Mesothelial cell of epicardium (in vitro differentiated cells): ENCODE measurements at places on chromosomes 11 and 22.

GRCh38 chr11:17793642-17794170, 59.1 kb downstream of the KCNC1 start:
- H3K27ac ChIP-seq: no peak overlapping the region
- no peak overlapping the region for H3K4me3 ChIP-seq
- no peaks in the 10 kb centered on the region for H3K4me1 ChIP-seq
- no peaks in the 10 kb centered on the region for H3K36me3 ChIP-seq
- H3K27me3 ChIP-seq: no peaks in the 10 kb centered on the region
- no peak for DNase-seq

GRCh38 chr11:113389272-113389671, 1.7 kb downstream of the ANKK1 start:
- H3K4me1 ChIP-seq: peaks cover 13% of the 10 kb centered on the region
- no peaks in the 10 kb centered on the region for H3K36me3 ChIP-seq
- no peak overlapping the region for H3K4me3 ChIP-seq
- no peak for DNase-seq
- H3K27ac ChIP-seq: no peak overlapping the region
- H3K27me3 ChIP-seq: peaks cover 3% of the 10 kb centered on the region

DNA sequence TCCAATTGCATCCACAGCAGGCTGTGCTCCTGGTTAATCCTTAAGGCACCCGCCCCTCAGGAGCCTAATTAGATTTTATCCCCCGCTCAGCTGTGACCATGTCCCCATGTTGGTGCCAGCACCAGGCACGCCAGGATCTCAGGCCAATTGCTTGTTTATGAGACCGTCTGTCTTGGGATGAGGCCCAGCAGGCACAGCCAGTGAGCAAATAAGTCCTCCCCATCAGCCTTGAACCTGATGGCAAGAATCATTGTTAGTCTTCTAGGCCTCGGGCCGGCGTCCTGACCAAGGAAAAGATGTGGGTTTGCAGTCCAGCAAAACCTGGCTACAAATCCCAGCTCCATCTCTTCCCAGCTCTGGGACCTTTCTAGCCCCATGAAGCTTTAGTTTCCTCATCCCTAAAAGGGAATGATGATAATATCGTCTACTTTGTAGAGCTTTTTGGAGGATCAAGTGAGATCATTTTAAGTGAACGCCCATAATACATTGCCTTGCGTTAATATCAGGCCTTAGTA, 57.3 kb downstream of the TP53I11 start:
- H3K27ac ChIP-seq: peak overlapping the region; percentile 8
- no peaks in the 10 kb centered on the region for H3K27me3 ChIP-seq
- no peak overlapping the region for H3K4me3 ChIP-seq
- H3K4me1 ChIP-seq: peaks cover 13% of the 10 kb centered on the region

- H3K27ac ChIP-seq: no peak overlapping the region
- H3K27me3 ChIP-seq: peaks cover 12% of the 10 kb centered on the region
- H3K4me1 ChIP-seq: peaks cover 3% of the 10 kb centered on the region
- no peak for DNase-seq
- no peaks in the 10 kb centered on the region for H3K36me3 ChIP-seq
Measured at GRCh38 chr11:60251485-60252212, 8.7 kb upstream of the MS4A4E start.

DNA sequence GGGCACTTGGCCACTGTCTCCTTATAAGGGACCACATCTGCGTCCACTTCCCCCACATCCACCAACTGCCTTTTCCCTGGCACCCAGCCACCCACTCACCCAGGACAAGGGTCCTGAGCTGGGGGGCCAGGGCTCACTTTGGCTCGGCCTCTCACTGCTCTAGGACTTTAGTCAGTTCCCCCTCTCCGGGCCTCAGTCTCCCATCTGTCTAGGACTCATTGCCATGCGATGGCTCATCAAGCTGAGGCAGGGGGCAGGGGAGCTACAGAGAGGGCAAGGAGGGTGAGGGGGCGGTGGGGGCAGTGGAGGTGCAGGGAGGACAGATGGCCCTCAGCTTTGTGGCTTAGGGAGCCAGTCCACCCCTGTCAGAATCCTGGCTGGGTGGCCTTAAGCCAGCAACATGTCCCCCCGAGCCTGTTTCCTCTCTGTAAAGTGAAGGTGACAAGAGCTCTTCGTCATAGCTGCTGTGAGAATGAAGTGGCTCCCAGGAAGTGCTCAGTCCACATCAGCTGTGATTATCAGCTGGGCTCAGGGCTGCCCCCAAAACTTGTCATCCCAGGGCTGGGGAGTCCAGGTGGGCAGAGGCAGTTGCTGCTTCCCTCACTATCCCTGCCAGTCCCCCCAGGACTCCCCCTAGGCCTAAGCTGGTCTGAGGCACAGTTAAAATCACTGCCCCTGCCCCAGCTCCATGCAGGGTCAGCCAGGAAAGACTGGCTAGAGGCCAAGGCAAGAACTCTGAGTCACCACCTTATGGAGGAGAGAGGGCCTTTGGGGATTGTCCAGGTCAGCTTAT, 14.9 kb downstream of the RAC2 start:
- peaks cover 10% of the 10 kb centered on the region for H3K27me3 ChIP-seq
- DNase-seq: no peak
- peaks cover 15% of the 10 kb centered on the region for H3K4me1 ChIP-seq
- no peaks in the 10 kb centered on the region for H3K36me3 ChIP-seq

GRCh38 chr11:94183886-94184264, 55.2 kb downstream of the PANX1 start:
- H3K36me3 ChIP-seq: peaks cover 38% of the 10 kb centered on the region
- H3K27ac ChIP-seq: peak overlapping the region; percentile 90
- peak; percentile 34 for DNase-seq

DNA sequence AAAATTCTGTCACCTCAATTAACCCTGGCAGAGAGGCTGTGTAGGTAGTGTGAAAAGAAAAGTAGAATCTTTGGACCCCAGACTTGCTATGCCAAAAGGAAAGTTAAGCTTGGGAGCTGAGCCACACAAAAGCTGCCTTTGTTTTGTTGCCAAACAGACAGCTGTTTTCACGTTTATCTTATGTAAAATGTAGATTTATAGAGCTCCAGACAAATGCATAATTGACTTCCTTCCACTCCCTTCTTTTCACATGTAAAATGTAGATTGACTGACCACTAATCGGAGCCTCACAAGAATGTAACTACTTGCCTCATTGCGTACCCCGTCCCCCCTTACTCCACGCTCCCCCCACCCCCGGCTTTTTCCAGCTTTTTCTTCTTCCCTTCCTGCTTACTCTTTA, 2302.2 kb upstream of the RAG2 start:
- no peak for DNase-seq
- H3K4me3 ChIP-seq: no peak overlapping the region
- peaks cover 2% of the 10 kb centered on the region for H3K27me3 ChIP-seq
- no peaks in the 10 kb centered on the region for H3K36me3 ChIP-seq

DNA sequence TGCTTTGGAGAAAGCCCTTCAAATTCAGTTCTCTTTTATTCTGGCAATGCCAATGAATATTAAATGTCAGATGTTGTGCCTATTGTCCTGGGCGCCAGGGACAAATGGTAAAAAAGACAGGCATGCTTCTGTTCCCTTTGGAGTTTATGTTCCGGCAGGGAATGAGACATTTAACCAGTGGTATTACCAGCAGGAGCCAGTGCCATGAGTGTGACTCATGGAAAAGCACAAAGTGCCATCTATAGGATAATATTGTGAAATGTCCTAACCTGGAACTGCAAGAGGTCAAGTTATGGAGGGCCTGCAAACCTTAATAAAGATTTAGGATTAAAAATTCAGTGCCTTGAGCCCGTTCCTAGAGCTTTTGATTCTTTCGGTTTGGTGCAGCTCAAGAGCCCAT, 39.5 kb downstream of the REXO2 start:
- H3K27me3 ChIP-seq: no peaks in the 10 kb centered on the region
- no peak overlapping the region for H3K4me3 ChIP-seq
- no peak overlapping the region for H3K27ac ChIP-seq
- DNase-seq: no peak
- H3K36me3 ChIP-seq: no peaks in the 10 kb centered on the region
- H3K4me1 ChIP-seq: peaks cover 13% of the 10 kb centered on the region

DNA sequence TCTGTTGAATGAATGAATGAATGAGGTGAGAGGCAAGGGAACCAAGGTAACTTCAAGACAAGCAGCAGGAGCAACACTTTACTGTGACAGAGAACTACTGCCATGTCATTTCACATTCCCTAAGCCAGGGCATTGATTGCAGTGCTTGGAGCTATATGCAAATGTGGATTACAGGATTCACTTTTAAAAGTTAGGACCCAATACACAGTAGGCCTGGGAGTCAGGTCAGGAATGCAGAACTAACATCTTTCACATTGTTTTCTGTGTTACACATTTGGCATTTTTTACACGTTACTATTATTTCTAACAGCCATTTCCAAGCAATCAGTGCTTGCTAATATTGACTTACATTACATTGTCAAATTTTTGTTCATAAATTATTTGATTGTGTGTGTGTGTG, 26.2 kb upstream of the ME3 start:
- no peak for DNase-seq
- no peak overlapping the region for H3K27ac ChIP-seq
- peaks cover 86% of the 10 kb centered on the region for H3K4me1 ChIP-seq
- H3K27me3 ChIP-seq: no peaks in the 10 kb centered on the region

DNA sequence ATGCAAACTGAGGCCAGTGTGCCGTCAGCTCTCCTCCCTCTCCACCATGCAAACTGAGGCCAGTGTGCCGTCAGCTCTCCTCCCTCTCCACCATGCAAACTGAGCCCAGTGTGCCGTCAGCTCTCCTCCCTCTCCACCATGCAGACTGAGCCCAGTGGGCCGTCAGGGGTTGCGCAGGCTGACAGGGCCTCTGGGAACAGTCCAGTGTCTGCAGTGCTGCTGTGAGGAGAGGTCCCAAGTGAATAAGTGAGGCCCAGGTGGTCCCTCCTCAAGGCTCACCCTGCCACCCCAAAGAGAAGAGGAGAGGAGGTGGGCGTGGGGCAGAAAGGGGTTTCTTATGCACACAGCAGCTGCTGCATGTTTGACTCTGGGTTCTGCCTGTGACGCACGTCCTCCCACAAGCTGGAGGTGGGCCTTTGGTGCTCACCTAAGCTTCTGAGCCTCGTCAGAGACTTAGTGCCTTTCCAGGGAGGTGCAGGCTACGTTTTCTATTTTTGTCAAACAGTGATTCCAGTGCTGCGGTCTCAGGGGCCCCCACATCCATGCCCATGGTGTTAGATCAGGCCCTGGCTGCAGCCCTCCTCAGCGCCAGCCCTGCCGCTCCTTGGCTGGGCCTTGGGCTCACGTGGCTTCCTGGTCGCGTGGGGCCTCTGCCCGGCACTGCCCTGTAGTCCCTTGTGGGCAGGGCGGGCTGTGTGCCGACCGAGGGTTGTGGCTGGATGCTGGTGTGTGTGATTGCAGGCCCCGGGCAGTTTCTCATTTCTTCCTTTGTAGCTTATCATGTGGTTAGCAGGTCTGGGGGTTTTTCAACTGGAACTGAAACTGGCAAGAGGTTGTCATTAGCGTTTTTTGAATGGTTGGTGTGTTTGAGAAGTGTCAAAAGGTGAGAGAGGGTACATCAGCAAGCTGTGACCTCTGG, 7.1 kb downstream of the TPCN2 start:
- DNase-seq: no peak
- no peaks in the 10 kb centered on the region for H3K27me3 ChIP-seq
- H3K36me3 ChIP-seq: peaks cover 5% of the 10 kb centered on the region
- H3K27ac ChIP-seq: no peak overlapping the region

- H3K4me3 ChIP-seq: no peak overlapping the region
- peaks cover 2% of the 10 kb centered on the region for H3K4me1 ChIP-seq
- no peak for DNase-seq
- peaks cover 1% of the 10 kb centered on the region for H3K36me3 ChIP-seq
- no peak overlapping the region for H3K27ac ChIP-seq
Measured at GRCh38 chr11:24748261-24748660, 251.4 kb downstream of the LUZP2 start.

DNA sequence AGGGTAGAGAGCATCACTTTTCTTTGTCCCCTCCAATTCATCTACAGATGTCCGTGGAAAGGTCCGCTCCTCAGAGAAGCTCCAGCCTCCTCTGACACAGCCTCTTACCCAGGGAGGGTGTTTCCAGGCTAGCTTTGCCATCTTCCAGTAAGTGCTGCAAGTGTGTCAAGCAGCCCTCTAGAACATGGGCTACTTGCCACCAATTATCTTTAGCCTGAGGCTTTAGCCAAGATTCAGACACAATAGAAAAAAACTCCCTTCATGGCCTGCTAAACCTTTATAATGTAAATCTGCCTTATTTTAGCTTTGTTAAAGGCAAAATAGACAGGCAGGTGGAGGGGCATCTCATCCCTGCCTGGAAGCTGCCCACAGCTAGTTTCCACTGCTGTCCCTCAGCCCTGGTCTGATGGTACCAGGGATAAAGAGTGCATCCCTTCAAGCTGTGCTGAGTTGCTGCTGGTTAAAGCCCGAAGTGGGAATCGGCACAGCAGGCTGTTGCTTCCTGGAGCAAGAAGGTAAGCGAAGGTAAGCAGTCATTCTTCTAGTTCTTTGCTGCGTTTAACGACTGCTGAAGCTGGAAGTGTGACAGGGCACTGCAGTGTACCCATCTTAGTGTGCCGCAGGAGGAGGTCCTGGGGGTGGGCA, 190.1 kb upstream of the E2F8 start:
- no peak for DNase-seq
- H3K4me1 ChIP-seq: peaks cover 7% of the 10 kb centered on the region
- H3K36me3 ChIP-seq: no peaks in the 10 kb centered on the region
- no peak overlapping the region for H3K4me3 ChIP-seq
- no peak overlapping the region for H3K27ac ChIP-seq
